ENCODE measurements at places on chromosomes 13 and 19. TPM values are rescaled to one million over a fixed set of nuclear protein-coding genes. Genes with fewer than 3 reads are reported as not detected.

DOCK6 gene
- 37.5 TPM for total RNA-seq

- no peak for DNase-seq
Observed at GRCh38 chr19:42290136-42290522, 11.8 kb upstream of the PRR19 start.

LGALS14 gene
- total RNA-seq, result not detected

DNA sequence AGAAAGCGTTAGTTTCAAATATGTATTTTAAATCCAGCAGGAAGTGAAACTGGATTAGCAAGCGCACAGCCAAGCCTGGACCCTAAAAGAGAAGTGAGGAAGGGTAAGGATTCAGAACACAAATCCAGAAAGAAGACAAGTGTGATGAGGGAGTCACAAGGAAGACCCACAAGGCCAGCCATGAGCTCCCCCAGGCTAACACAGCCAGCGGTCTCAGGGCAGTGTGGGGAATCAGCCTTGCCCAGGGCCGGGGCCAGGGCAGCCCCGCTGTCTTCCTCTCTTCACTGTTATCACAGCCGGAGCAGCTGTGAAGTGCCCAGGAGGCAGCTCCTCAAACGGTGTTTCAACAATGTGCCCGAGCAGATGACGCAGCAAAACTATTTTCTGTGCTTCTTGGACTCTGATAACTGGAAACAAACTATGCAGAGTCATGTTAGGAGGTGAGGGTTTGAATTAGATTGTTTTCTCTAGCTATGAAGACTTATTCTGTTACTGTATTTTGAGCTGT lies 12.2 kb upstream of the CDC16 start:
- no peak for DNase-seq

Measured in tibial nerve (tissue), 4 donors.